Left lung (tissue), 14 donors: ENCODE measurements at places on chromosomes 2 and 18.

- peak; percentile 20 for DNase-seq
Measured at GRCh38 chr2:10026940-10027569, 16.3 kb upstream of the KLF11 start.

DNA sequence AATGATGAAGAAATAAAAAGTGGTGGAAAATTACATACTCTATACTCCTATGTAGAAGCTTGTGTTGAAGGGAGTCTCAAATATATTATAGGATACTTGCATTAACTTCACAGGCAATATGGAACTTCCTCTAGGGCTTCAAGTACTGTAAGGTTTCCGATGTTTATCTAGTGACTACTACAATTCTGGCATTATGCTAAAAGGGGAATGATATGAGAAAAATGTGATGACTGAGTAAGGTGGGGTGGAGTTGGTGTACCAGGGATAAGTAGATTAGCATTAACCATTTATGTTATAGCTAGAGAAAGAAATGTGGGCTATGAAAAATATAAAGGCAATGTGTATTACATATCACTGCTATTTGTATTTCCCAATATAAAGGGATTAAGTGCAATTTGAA, 229.5 kb downstream of the DCC start:
- no peak for DNase-seq

GRCh38 chr18:31563778-31564177, 27.9 kb upstream of the TTR start:
- DNase-seq = no peak

DNA sequence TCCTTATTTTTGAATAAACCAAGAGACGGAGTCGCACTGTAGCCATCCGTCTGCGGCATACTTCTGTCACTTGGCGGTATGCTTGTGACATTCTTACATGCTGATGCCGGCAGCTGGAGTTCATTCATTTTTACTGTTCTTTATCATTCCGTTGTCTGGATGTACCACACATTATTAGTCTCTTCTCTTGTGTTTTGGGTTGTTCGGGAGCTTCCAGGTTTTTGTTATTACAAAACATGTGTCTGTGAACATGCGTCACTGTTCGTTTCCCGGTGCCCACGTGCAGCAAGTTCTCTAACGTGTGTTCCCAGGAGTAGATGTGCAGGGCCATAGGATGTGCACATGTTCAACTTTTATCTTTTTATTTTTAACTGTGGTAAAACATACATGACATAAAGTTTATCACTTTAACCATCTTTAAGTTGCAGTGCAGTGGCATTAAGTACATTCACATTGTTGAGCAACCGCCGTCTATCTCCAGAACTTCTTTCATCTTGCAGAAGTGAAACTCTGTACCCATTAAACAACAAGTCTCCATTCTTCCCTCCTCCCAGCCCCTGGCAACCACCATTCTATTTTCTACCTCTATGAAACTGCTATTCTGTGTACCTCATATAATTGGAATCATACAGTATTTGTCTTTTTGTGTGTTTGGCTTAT, 40.1 kb downstream of the MTCL1 start:
- DNase-seq = no peak

DNA sequence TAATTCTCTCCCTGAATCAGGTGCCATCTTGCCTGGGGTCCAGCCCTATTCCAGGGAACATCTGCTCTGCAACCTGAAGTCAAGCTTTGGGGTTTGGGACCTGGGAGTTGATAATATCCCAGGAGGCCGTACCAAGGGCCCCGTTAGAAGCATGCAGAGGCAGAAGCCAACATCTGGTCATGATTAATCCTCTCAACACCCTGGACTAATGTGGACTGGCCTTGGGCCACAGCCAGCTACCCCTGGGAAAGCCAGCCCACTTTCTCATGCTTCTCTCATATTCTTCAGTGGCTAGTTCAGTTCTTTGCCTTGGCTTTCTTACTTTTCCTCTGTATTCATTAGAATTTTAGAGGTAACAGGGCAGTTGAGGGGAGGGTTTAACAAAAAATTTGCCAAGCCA, 515.6 kb upstream of the NRP2 start:
- DNase-seq = no peak

DNA sequence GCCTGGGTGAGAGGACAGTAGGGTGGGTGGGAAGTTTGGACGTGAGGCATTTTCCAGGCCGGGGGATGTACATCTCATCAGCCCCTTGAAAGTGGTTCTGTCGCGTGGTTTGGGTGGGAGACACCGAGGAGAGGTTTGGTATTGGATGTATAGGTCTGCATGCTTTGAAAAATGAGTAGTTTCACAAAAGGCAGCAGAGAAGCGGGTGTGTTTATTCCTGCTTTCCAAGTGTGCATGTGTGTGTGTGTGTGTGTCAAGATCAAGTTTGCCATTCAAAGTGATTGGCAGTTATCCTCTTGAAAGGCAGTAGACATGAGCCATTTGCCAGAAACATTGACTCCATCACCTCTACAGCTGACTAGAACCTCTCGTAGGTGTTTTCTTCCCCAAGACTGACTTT, 423.1 kb upstream of the POU3F3 start:
- DNase-seq = no peak

DNA sequence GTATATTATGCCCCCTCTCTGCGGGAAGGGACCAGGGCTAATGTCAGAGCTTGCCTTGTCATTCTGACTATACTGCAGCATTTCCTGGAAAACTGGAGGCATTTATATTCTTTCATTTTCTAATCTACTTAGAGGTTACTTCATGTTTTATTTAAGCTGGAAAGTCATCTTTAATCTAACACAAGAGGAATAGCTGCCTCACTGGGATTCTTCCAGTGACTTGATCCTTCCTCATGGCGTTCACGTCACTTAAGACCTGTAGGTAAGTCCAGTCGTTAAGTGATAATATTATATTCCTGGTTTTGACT, 727.6 kb upstream of the DDX18 start:
- DNase-seq = no peak

GRCh38 chr2:151260573-151261230, 961 bp downstream of the RBM43 start:
- no peak for DNase-seq

- no peak for DNase-seq
Measured at GRCh38 chr2:140526575-140526974, 1604.2 kb downstream of the LRP1B start.

DNA sequence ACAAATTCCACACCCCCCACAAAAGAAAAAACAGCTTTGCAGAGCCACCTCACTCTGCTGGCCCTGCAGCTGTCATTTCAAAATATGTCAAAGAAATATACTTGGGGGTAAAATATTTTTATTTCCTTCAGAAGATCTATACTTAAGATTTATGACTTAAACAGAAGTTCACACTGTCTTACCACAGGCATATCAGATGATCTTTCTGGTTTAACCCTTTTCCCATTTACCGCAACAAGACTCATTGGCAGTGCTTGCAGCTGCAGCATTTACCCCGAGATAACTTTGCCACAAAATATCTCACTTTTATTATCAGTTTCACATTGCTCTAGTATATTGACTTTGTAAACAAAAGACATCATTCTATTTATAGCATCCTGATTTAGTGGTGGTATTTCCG, 21.6 kb upstream of the SLC35G4 start:
- no peak for DNase-seq

DNA sequence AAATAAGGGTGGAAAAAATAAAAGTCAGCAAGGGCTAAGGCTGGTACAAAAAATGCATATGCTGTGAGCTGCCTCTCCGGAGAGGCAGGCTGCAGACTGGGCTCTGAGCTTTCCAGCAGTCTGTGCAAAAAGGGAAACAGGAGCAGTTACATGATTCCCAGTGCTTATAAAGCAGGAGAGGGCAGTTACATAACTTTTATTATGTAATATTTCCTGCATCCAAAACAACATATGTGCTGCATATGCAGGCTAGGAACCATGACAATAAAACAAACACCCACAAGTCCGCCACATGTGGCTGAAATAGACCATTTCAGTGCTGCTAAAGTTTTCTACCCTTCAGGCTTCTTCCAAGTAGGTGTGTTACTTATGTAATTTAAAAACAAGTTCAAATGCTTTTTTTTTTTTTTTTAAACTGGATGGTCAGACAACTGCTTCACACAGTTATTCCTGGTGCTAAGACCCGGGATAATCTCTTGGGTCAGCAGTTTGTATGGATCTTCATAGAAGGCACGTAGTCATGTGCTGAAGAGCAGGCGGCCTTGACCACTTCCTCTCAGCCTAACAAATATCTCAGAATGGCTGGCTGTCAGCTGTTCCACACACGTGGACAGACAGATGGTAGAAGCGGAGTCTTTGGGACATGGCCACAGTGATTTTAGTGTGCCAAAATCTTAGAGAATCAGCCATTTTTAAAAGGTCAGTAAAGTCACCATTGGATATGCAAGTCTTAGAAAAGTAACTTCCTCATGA, 43.5 kb downstream of the ARMC9 start:
- DNase-seq = no peak
